ENCODE measurements at places on chromosomes 11 and 22.

DNA sequence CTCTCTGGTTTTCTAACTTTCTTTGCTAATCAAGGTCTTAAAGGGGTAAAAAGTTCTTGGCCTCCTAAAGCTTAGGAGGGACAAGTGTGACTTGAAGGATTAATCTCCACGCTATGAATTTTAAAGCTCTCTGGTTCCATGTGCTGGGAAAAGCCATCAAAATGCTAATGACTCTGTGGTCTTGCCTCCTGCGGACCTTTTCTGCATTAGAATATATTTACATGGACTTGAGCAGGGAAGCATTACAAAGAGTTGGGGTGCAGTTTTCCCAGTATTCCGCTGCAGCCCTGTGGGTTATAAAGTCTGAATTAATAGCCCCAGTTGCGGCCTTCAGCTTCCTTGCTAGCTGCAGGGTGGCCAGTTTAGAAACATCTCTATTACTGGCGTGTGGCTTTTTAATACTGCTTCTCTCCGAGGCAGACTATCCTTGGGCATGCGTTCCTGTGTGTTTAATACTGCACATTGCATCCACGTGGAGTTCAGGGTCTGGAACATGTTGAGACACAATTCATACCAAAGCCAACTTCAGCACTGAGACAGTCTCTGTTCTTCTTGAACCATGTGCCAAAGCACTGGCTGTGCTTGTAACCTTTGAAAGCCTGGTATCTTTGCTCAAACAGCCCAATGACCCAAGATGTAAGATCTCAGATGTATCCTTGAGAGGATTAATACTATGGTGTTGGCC lies 27.3 kb downstream of the TSPAN18 start:
- DNase-seq: no peak

GRCh38 chr11:64121663-64122410 lies 44.1 kb downstream of the MACROD1 start:
- DNase-seq: no peak

- no peak for DNase-seq
Observed at GRCh38 chr22:26463688-26464087, 19.9 kb downstream of the HPS4 start.

DNA sequence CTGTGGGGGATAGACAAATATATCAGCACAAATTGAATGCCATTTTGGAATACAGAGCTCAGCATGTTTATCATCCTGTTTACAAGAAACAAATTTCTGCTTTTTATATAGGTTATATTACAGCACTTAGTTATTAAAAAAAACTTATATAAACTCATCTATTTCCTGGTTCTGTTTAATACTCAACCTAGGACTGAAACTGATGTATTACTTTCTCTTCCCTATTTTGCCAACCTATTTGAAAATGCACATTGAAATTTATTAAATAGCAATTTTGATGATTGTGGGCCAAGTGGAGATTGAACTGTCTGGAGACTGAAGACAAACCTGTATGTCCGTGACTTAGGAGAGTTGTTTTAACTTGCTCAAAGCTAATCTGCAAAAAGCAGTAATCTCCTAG lies 288.3 kb upstream of the ANO3 start:
- DNase-seq: no peak

DNA sequence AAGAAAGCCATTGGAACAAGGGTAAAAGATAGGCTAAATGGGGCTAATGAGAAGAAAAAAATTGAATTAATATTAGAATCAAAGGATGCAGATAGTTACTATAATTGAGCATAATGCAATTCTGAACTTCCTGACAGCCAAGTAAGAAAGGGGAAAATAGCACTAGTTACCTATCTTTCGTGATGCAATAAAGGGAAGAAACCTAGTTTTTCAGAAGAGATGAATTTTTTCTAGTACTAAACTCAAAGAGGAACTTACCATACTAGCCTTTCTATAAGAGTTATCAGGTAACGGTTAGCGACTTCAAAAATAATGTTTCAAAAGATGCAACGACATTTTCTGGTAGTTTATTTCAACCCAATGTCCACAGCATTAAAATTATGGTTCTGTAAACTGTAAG lies 8.8 kb upstream of the WT1 start:
- DNase-seq: no peak

DNA sequence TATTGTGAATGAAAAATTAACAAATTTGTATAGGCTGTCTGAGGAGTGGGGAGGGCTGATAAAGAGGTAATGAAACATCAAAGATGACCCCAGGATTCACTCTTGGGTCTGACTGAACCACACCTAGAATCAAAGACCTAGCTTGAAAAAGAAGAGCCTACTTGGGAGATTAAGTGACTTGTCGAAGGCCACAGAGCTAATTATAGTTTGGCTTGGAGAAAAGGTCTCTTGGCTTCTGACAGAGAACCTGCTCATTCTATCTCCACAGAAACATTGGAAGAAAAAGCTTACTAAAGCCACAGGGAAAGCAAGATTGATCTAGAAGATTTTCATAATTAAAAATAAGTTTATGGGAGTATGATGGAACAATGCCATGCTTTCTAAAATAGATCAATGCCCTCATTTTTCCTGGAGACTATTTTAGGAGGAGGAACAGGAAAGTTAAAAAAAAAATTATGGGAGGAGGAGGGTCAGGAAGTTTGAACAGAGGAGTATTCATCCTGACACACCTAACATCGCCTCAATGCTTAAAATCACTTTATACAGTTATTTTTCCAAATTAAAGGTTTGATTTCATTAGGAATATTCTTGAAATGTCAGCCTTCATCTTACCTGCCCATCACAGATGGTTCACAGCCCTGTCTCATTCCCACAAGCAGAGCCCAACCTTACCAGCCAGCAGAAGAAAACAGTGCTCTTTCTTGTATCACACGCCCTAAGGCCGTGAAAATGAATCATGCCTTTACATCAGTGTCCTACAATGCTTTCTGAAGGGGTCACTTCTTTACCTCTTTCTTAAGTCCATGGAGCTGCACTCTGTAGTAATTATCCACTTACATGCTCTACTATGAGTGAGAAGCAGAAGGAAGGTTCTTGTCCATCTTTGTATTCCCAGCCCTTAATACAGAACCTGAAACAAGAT lies 231.1 kb upstream of the MPPED2 start:
- DNase-seq: no peak
